Choroid plexus epithelial cell (primary cell): ENCODE measurements at places on chromosomes 1 and 21.

DNA sequence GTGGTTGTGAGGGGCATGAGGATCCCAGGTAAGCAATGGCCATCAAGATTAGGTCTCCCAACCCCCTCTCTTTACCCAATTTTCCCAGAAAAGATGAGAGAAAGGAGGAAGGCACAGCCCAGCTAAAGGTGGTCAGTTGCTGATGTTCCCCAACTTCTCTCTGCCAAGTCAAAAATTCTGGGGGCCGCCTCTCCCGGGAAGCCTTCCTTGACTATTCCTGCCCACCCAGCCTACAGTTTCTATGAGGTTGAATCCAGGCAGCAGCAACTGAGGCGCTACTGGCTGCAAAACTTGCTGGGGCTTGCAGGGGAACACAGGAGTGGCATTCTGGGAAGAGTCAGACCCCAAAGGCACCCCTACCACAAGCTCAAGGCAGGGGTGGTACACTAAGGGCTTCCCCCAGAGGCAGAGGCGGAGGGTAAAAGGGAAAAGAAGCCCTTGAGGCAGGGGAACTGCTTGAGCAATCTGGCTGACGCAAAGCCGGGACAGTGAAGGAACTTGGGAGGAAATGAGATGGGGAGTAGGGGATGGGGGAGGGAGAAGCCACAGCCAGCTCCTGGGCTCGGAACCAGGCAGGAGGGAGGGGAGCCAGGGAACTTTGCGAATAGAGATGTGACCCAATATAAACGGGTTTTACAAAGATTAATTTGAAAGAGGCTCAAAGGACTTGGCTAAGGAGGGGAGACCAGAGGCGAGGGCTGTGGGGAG lies 31.2 kb downstream of the SDC3 start:
- peak; percentile 82 for DNase-seq

- DNase-seq = no peak
These were observed 65.2 kb upstream of the KCNE2 start for GRCh38 chr21:34298534-34299167.

DNA sequence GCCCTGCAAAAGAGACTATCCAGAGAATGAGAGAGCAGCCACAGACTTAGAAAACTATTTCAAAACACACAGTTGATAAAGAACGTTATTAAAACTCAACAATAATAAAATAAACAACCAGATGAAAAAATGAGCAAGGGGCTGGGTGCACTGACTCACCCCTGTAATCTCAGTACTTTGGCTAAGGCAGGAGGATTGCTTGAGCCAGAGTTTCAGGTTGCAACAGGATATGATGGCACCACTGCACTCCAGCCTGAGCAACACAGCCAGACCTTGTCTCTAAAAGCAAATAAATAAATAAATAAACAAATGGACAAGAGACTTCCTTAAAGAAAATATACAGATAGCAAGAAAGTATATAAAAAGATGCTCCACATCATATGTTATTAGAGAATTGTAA lies 144.6 kb downstream of the LRRIQ3 start:
- no peak for DNase-seq

GRCh38 chr1:232211149-232211548 lies 418.8 kb downstream of the SIPA1L2 start:
- DNase-seq = no peak

DNA sequence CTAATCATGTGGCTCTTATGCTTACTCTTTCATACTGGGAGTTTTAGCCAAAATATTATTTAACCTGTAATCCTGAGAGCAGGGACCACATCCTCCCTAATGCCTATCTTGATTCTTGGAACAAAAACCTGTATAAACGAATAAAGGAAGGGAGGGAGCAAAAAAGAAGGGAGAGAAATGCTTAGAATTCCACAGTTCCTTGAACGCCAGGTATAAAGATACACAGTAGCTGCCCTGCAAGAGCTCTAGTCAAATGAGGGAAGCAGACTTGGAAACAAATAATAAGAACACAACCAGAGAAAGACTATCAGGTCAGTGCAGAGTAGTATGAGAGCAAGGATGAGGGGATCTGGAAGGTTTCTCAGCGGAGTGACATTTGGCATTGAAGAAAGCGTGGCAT lies 116.3 kb downstream of the SLC30A10 start:
- DNase-seq = no peak

- DNase-seq = no peak
These were observed 497.0 kb downstream of the RWDD3 start for GRCh38 chr1:95730986-95731385.

DNA sequence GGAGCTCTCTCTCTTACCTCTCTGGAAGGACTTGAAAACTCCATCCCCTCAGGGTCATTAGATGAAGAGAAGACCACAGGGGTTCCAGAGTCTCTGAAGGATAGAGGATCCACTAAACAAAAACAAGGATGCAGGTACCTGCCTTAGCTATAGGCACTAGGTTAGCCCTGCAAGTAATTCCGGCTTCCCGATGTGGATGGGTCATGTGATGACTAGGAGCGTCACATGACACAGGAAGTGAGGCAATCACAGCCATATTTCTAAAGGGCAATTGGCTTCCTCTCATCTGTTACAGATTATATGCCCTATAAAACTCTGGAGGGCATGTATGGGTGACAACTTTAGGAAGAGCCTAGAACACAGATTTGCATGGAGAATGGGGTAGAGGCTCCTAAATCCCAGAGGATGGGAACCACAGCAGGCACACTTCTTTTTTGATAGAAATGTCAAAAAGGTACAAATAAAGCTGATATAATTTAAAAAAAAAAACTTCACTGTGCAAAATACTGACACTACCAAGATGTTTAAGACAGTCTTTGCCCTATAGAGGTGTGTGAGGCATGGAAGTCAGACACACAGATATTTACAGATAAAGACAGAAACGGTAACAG lies 14.1 kb downstream of the ENTREP3 start:
- peak; percentile 85 for DNase-seq

DNA sequence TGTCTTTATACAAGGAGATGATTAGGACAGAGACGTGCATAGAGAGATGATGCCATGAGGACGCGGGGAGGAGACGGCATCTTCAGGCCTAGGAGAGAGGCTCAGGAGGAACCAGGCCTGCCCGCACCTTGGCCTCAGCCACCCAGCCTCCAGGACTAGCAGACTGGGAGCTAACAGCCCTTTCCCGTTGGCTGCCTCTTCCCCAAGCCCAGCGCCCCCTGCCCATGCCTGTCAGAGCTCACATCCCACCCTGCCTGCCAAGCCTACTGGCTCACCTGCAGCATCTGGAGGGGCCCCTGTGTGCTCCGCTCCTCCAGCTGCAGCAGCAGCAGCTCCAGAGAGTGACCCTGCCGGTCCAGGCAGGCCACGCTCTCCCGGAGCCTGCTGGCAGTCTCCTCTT lies 4.0 kb upstream of the TRIM11 start:
- no peak for DNase-seq

DNA sequence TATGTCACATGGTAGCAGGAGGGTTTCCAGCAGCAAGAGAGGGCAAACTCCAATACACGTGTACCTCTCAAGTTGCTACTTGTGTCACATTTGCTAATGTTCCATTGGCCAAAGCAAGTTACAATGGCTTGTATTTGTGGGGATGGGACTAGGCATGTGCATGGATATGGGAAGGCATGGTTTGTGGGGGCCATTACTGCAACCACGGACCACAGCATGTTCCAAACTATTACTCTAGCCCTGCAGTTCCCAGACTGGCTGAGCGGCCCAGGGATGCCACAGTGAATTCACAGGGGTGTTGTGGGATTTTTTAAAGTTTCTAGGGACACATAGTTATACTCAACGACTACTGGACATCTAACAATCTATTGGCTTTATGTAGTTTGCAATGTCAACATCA lies 133.1 kb downstream of the GIPC2 start:
- DNase-seq = no peak

- DNase-seq = peak; percentile 24
These were observed 66.9 kb downstream of the TRABD2B start for GRCh38 chr1:47930210-47930840.

DNA sequence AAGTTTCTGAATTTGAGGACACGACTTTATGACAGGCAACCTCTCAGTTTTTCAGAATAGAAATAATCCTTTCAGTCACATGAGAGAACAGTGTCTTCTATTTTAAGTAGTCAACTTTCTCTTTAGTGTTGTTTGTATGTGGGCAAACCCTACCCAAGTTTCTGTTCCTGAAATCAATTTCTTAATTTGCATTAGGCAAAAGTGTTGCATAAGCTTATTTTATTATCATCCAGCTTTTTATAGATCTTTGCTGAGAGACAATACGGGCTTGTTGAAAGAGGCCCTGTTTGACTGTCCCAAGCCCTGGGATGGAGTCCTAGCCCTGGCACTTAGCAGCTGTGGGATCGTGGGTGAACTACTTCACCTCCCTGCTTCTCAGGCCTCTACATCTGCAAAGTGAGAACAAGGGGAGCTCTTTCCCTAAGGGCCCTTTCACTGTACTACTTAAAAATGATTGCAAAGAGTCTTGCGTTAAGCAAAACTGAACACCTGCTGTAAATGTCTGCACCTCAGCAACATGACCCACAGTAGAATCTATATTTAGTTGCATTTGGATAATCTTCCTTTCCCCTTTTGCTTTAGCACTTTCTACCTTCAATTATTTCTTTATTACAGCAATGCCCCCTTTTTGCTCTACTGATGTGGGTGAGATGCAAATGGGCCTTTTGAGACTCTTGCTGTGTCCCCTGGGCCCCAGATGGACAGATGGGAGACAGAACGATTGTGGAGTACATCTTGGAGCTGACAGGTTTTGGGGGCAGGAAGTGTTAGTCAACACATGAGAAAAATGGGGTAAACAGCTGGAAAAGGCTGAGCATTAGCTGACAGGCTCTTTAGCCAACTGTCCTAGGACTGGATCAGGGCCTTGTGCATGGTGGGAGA lies 41.0 kb upstream of the SCAF4 start:
- DNase-seq = no peak

GRCh38 chr1:168396940-168397684 lies 116.4 kb downstream of the TBX19 start:
- DNase-seq = no peak

GRCh38 chr1:244751271-244751895 lies 84.1 kb upstream of the COX20 start:
- DNase-seq = no peak

DNA sequence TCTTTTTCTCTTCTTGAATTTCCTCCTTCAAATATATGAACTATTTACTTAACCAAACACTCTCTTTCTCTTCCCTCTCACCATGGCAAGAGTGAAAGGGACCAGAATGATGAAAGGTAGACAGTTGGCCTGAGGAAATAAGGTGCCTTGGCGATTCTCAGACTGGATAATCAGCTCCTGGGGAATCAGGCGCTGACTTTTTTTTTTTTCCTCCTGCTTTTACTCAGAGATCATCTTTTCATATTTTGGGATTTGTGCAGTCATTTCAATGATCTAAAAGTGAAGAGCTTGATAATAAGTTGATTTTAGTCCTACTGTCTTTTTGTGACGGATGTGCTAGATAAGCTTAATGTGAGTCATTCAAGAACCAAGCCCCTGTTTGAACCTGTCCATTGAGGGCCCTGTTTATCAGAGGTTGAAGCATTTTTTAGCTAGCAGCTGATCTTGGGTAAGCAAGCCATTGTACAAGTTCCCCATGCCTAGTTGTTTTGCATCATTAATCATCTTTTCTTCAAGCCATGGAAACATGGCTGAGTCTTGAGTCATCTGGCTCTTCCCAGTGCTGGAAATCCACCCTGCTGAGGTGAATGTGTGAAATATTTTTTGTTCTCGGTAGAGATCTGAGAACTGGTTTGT lies 40.8 kb downstream of the ITSN1 start:
- DNase-seq = peak; percentile 98

- no peak for DNase-seq
These were observed 54.4 kb upstream of the NEK7 start for GRCh38 chr1:198102454-198102827.

DNA sequence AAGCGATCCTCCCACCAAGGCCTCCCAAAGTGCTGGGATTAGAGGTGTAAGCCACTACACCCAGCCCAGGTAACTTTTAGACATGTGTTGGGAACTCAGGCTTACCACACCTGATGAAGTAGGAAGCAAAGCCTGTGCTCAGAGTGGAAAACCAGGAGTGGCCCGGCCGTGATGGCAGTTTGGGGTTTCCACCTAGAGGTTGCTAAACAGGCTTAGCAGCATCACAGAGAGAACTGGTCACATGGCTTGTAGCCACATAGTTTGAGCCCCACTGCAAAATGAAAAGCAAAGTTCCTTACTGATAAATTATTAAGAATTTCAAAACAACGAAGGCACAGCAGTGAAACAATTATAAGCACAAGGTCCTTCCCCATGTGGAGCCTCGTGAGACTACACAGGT lies 142.6 kb upstream of the CXADR start:
- peak; percentile 4 for DNase-seq

- DNase-seq = no peak
These were observed 33.8 kb downstream of the ZBTB17 start for GRCh38 chr1:15941899-15942660.

DNA sequence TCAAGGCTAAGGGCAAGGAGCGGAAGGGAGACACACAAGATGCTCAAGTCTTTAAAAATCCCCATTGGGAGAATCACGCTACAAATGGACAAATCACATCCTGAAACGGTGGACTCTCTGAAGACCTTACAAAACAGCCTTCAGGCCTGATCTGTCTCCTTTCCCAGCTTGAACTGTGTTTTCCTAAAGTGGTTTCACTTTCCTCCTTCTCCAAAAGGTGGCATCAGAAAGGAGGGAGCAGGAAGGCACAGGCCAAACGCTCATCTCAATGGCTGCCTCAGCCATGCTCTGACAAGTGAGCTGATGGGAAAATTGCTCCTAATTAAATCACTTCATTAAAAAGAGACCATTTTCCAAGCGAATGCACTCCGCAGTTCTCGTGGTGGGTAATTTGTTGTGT lies 47.7 kb downstream of the UTP25 start:
- DNase-seq = peak; percentile 94

- no peak for DNase-seq
These were observed 201.9 kb downstream of the TOMM20 start for GRCh38 chr1:234926559-234927311.

DNA sequence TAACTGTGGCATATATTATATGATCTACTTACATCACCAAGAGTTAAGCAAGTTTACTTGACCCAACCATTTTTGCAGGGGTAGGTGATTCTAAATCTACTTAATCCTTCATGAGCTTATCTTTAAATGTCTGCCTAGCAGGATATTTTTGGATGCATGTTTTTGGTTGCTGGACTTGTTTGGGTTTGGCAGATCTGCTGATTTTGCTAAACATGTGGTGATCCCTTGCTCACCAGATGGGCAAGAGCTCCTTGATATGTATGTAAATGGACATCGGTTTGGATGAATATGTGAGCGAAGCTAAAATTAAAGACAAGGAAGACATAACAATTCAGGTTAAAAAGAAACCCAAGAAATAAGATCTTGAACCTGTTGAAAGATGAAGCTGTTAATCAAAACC lies 36.7 kb downstream of the FMN2 start:
- DNase-seq = no peak

GRCh38 chr1:239906394-239906793 lies 185.3 kb upstream of the FMN2 start:
- no peak for DNase-seq

- DNase-seq = peak; percentile 58
These were observed 714 bp upstream of the AKIRIN1 start for GRCh38 chr1:38990386-38990737.

GRCh38 chr1:151942882-151943281 lies 33.6 kb upstream of the THEM4 start:
- DNase-seq = peak; percentile 73

- DNase-seq = no peak
These were observed 49.4 kb downstream of the EDEM3 start for GRCh38 chr1:184705271-184705670.

- DNase-seq = no peak
These were observed 102.7 kb downstream of the NEK7 start for GRCh38 chr1:198259333-198260074.
